ENCODE measurements at places on chromosomes 6 and 20.

GRCh38 chr6:146357578-146358430 lies 185.8 kb upstream of the RAB32 start:
- no peak for DNase-seq

DNA sequence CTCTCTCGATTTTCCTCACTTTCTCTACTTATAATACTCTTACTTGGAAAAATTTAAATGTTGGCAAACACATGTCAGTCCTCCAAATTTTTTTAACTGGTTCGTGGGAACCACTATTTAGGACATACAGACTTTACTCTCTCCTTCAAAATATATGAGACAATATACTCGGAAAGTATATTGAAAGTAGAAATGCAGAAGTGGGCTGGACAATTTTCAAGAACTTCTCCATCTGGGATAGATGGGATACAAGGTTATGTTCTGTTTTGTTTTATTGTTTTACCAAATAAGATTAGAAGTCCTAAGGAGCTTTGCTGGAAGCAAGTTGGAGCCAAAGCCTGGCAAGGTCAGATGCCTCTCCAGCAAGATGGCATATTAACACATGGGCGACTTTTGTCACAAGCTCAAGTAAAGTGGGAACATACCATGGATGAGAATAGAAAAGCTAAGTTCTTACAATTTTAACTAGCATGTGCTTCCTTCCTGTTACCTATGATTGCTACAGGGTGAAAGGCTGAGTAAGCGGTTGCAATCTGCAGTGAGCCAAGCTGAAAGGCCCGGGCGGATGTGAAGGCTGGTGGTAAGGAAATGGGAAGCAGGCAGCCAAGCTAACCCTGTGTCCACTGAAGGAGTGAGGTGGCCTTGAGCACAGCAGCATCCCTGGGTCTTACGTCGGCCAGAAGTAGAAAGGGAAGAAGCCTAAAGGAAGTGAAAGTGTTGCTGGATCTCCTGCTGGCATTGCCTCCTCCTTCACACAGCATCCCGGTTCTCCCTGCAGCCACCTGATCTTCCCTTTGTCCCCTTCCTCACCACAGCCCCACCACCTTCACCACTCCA lies 7.1 kb downstream of the MAP3K5 start:
- DNase-seq = peak; percentile 65

GRCh38 chr20:37972256-37973058 lies 60.8 kb downstream of the TTI1 start:
- no peak for DNase-seq

DNA sequence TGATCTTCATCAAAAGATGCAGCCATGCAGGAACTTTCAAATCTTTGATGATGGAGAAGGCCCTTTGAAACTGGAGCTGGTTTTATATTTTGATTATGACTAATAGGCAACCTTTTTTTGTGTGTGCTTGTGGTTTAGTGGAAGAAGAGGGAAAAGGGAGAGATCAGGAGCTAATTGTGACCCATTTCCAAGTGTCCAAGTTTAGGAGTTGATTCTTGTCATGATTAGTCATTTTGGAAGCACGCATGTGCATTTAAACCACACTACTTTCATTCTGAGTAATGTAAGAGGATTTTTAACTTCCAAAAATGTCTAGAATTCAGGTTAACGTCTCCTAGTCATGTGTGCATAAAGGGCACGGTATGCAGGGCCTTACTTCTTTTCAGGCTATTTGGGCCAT lies 3.5 kb downstream of the FOXO3 start:
- no peak for DNase-seq

DNA sequence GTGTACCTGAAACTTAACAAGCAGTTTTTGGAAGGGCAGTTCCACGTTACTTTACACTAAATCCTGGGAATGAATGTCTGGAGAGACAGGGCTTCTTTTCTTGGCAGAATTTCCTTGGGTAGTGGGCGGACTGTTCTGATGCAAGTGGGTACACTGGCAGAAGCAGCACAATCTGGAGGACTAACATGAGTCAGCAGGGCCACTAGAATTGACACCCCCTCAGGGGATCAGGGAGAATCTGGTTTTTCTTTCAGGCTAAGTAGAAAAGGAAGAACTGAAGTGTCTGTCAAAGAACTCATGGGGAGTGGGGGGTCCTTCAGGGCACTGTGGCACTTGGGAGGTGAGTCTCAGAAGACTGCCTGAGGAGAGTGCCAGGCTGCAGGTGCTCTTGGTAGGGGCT lies 34.6 kb downstream of the PANK2 start:
- DNase-seq = no peak

DNA sequence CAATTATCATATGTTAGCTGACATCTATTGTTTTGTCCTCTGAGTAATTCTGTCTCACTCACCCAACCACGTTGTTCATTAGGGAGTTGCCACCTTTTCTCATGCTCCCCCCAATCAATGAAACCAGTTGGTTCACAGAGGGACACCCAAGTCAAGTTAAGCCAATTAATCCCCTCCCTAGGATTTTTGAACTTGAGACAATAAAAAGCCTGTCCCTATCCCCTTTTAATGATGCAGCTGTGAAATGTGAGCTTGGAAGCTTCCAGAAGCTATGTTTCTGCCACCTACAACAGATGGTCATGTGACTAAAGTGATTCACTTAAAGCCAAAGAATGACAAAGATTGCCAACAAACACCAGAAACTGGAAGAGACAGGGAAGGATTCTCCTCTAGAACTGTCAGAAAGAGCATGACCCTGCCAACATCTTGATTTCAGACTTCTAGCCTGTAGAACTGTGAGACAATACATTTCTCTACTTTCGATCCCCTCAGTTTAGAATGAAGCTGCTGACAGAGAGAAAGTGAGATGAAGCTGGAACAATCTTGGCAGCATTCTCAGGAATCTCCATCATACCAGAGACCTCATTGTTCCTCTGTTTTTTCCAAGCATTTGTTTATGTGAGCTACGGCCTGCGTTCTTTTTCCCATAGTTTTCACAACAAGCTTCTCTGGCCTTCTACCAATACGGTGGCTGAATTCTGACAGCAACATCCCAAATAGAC lies 57.8 kb upstream of the TPD52L1 start:
- no peak for DNase-seq

DNA sequence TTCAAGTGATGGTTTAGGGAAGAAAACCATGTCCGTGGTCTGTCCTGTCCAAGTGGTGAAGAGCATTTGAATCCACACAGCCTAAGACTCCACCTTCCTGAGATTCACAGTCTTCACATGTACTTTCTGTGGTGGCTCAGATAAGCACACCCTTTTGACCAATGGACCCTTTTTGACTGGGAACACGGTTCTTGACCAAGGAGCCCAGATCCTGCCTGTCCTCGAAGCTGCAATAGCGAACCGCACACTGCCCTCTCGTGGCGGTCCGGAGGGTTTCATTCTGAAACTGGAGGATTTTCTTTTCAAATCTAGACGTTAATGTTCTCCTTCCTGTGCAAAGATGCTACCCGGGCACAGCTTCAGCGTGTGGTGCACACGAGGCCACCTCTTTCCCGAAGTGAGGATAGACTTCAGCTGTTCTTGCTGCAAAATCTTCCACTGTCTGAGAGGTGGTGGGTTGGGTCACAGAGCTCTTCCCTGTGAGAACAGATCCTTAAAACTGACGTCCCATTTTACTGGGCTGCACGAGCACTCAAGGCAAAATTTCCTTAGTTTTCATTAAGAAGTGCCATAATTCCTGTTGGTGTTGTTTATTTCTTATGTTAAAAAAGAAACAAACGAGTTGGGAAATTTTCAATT lies 90.5 kb downstream of the SYNJ2 start:
- DNase-seq = peak; percentile 56
